ENCODE measurements at places on chromosomes 12 and 14. TPM values are rescaled to one million over a fixed set of nuclear protein-coding genes. Genes with fewer than 3 reads are reported as not detected.

The ALG10 gene
- 22.3 TPM for total RNA-seq

The PLEK2 gene
- 0.97 TPM for total RNA-seq

The PMCH gene
- not detected for total RNA-seq

The DLGAP5 gene
- 84.8 TPM for total RNA-seq

The CISTR gene
- total RNA-seq: not detected

The TRIM9 gene
- total RNA-seq: 1.7 TPM

The VASH1 gene
- 7.0 TPM for total RNA-seq

The NANOG gene
- total RNA-seq: not detected

The CMTM5 gene
- total RNA-seq: not detected

The SYNE3 gene
- 79.1 TPM for total RNA-seq

The OTUB2 gene
- total RNA-seq: 0.60 TPM

The ANO2 gene
- not detected for total RNA-seq

The FOXA1 gene
- not detected for total RNA-seq

The ZDHHC22 gene
- not detected for total RNA-seq

The IL22 gene
- not detected for total RNA-seq

The SIX6 gene
- not detected for total RNA-seq

The DDX24 gene
- 232 TPM for total RNA-seq

The OR6C1 gene
- not detected for total RNA-seq

The MSRB3 gene
- not detected for total RNA-seq

The MYH6 gene
- not detected for total RNA-seq

The ASPG gene
- total RNA-seq: not detected

The LRRIQ1 gene
- not detected for total RNA-seq
